Natural killer cell treated with Interleukin-12 subunit alpha and Interleukin-12 subunit beta and Interleukin-15 and Interleukin-18, amount 100 ng/mL, for 72 hours (primary cell): ENCODE measurements at places on chromosomes 5 and 9. TPM values are rescaled to one million over a fixed set of nuclear protein-coding genes. Genes with fewer than 3 reads are reported as not detected.

The MEIKIN gene
- total RNA-seq, result not detected

The NDUFS4 gene
- 48.5 TPM for total RNA-seq

The SPAAR gene
- total RNA-seq, result not detected

The NMUR2 gene
- total RNA-seq, result not detected

The GRXCR2 gene
- total RNA-seq, result not detected

The RORB gene
- total RNA-seq, result 2.2 TPM

The ADAMTSL1 gene
- not detected for total RNA-seq

The NR4A3 gene
- total RNA-seq, result 1.3 TPM

The PDLIM4 gene
- not detected for total RNA-seq

The IL7R gene
- total RNA-seq, result 21.6 TPM

The HSD17B3 gene
- total RNA-seq, result not detected

The SPINK5 gene
- total RNA-seq, result not detected

The PCDHAC1 gene
- not detected for total RNA-seq

The BARHL1 gene
- total RNA-seq, result not detected

The OMD gene
- total RNA-seq, result not detected

The SLC4A9 gene
- not detected for total RNA-seq

The ZBED3 gene
- 0.12 TPM for total RNA-seq

The FOXD4L5 gene
- 0.21 TPM for total RNA-seq

The TAF11L5 gene
- total RNA-seq, result not detected

The PCDHGA2 gene
- total RNA-seq, result not detected

The CDH9 gene
- not detected for total RNA-seq

The NR6A1 gene
- 2.0 TPM for total RNA-seq

The SPATA31E1 gene
- total RNA-seq, result not detected

The TPM2 gene
- 1.4 TPM for total RNA-seq

The EFNA5 gene
- 1.2 TPM for total RNA-seq

The DOCK2 gene
- 526 TPM for total RNA-seq
